ENCODE measurements at places on chromosomes 4 and X.

DNA sequence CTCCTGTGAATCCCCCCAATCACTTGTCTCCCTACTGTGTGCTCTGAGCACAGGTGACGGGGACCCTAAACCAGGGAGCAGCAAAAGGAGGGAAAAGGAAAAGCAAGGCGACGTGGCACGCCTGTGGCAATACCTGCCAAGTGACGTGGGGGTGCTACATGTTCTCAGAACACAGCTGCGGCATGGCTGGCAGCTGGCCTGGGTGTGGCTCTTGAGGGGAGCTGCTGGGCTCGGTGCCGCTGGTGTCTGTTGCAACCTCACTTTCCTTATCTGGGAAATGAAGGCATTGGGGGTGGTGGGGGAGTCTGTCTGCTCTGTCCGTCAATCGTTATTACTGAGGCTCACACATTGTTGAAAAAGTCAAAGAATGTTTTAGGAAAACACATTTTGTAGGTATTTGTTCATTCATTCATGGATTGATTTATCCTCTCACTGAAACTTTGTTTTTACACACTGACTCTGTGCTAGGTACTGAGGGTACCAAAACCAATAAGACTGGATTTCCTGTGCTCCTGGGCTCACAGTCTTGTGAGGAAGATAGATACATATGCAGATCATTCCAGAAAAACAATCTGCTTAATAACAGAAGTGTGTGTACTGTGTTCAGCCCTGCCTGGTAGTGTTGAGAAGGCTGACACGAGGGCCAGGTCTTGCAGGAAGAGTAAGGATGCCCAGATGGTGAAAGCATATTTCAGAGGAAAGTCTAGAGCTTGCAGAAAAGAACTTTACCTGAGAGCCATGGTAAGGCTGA lies 217.6 kb downstream of the PTTG2 start:
- DNase-seq = peak; percentile 48

DNA sequence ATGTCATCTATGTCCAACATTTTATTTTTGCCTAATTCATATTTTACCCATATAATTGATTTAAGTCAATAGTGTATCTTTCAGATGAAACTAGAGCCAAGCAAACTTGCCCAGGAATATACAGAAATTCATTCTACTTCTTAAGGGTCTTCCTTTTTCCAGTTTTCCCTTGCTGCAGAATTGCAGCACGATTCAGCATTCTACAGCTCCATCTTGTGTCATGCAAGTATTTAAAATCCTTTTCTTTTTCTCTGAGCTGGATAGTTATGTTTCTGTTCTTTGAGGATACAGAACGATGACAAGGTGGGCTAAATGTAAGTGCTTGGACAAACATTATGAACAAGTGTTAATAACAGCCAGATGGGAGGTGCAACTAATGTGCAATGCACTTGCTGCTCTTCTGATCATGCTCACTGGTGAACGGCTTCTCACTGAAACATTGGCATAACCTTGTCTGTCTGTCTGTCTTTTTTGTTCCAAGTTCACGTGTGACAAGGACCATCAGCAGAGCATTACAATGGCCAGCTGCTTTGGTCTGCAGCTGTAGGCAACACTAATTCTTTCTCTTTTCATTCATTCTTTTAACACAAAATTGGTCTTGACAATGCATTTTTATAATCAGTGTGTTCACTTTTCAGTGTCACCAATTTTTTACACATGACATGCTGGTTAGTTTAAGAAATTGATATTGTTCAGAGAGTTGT lies 1821.7 kb downstream of the ARAP2 start:
- DNase-seq = no peak

DNA sequence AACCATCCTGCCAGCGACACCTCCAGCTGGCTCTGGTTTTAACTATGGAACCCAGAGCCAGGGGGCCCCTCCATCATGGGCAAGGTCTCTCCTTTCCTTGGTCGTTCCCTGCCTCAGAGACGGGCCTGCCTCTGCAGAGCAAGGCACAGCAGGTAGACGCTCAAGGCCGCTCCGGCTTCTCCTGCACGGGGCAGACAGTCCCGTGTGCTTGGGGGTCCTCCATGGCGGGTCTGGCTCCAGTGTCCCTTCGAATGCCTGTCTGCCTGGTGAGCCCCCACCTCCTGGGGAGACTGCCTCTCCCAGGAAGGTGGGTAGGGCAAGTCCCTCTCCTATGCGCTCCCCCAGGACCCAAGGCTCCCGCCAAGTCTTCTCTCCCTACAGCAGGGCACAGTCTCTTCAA lies 71.5 kb downstream of the ACOX3 start:
- no peak for DNase-seq

- no peak for DNase-seq
Measured at GRCh38 chr4:37799941-37800554, 26.4 kb upstream of the PGM2 start.

DNA sequence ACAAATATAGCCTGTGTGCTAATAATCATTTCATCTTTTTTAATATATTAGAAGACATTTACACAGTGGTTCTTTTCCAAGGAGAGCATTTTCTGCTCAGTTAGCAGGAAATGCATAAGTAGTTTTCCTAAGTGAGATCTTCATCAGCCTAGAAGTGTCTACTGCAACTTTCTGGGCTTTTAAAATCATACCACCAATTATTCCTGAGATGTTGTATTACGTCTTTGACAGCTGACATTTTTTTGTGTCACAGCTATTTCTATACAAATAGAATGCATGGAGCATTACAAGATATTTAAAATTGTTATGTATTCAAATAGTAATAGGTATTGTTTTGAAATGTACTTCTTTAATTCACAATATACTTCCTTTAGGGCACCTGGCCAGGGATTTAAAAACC lies 158.0 kb downstream of the GRID2 start:
- no peak for DNase-seq

GRCh38 chr4:93891244-93891643 lies 62.7 kb downstream of the ATOH1 start:
- DNase-seq = no peak

- DNase-seq = no peak
Measured at GRCh38 chr4:94480362-94480951, 28.7 kb downstream of the PDLIM5 start.

- DNase-seq = no peak
Measured at GRCh38 chrX:136692271-136692670, 44.3 kb downstream of the CD40LG start.

GRCh38 chrX:131646106-131646505 lies 102.2 kb downstream of the OR13H1 start:
- DNase-seq = no peak

DNA sequence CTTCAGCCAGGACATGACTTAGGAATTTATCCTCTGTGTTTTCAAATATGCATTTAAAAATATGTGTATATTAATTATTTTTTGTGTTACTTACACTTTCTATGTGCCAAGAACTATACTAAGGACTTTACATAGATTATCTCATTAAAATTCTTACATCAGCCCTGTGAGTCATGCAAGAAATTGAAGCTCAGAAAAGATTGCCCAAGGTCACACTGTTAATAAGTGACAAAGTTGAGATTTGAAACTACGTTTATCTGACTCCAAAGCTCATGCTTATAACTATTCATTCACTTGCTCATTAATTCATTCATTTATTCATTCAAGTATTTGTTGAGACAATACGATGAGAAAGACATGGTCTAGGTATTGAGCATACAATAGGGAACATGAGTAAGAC lies 62.9 kb upstream of the CHRDL1 start:
- DNase-seq = no peak

- no peak for DNase-seq
Measured at GRCh38 chrX:9534686-9535085, 69.8 kb downstream of the TBL1X start.

DNA sequence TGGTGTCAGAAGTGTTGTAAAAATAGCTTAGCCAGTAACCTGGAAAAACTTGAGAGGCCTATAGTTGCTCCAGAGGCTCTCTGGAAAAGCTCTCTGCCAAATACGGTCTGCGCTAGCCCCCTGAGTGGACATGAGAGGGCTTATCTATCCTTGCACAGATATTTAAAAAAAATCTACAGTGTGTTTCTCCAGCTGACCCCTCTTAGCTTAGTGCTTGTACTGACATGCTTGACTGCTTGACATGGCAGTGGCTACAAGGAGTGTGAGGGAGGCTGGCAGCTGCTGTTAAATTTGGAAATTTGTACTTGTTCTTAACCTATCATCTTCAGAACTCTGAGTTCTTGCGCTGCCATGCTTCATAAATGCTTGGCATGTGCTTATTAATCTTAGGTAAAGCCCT lies 229.2 kb downstream of the RBMX2 start:
- DNase-seq = no peak

GRCh38 chrX:135416546-135416945 lies 5.2 kb upstream of the SMIM10L2A start:
- DNase-seq = no peak

DNA sequence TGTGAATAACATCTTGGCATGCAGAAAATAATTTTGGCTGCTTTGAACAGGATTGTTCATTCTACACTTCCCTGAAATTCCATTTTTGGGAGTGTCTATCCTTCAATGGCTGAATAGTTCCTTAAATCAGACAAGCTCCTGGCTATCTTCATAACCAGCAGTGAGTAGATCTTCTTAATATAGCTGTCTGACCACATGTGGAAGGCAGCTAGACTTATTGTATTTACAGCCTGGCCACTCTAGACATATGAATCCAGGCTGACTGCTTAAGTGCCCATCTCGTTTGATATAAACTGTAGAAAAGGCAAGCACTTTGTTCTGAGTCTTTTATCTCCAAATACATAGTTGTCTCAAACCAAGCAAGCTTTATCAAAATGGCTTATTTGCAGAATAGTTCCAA lies 40.0 kb downstream of the PWWP3B start:
- no peak for DNase-seq

GRCh38 chr4:145799223-145799622 lies 119.3 kb downstream of the C4orf51 start:
- DNase-seq = no peak

DNA sequence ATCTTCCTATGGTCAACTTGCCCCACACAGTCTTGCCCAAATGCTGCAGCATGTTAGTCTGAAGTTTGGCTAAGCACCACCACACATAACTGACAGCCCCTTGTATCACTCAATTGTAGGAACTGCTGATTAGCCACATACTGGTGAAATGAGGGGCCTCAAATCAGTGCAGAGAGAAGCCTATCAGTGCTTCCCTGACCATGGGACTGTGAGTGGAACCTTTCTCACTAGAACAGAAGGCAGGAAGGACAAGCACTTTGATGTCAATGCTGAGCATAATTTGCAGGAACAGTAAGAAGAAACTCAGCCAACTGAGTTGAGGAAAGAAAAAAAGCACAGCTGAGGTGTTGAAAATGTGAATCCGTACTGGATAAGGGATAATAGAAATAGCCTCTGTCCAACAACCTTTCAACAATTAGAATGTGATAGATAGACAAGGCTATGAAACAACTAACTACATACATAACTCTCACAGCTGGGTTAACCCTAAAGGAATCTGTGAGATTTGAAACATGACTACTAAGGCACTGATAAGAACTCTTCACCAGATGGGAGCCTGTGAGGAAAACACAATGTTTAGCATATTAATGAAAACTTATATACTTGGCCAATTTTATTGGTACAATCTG lies 136.6 kb upstream of the SH3RF1 start:
- no peak for DNase-seq

- no peak for DNase-seq
Measured at GRCh38 chrX:261919-262352, 19.2 kb upstream of the PLCXD1 start.

DNA sequence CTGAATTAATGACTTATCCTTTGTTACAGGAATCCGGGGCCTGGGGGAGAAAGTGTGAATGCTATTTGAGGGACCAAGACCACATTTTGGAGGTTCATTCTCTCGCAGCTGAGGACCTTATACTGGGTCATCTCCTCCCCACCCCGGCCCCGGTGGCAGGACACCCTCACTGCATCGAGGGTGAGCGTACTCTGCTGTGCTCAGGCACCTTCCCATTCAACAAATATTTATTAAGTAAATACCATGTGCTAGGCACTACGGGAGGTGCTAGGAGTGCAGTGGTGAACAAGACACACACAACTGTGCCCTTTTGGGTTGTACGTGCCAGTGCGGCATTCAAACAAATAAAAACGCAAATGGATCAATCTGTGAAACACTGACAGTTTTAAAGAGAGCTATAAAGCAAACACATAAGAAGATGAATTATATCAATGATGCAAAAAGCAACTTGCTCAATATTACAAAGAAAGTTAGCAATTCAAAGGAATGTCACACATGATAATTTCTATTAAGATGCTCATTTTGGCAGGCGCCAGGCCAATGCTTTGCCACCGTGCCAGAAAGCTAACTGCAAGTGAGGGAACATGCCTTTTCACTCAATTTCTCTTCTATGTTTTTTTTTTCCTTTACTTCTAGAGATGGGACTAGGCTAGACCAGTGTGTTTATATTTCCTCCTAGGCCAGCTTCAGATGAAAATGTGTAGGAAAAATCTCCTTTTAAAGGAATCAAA lies 24.6 kb downstream of the ADGRG2 start:
- DNase-seq = no peak

- no peak for DNase-seq
Measured at GRCh38 chrX:110944311-110944750, 148.7 kb upstream of the CHRDL1 start.

- DNase-seq = no peak
Measured at GRCh38 chr4:140296335-140297220, 76.9 kb upstream of the SCOC start.

GRCh38 chr4:13857800-13858199 lies 230.3 kb upstream of the BOD1L1 start:
- no peak for DNase-seq

GRCh38 chr4:158965226-158965625 lies 137.7 kb upstream of the RAPGEF2 start:
- no peak for DNase-seq

DNA sequence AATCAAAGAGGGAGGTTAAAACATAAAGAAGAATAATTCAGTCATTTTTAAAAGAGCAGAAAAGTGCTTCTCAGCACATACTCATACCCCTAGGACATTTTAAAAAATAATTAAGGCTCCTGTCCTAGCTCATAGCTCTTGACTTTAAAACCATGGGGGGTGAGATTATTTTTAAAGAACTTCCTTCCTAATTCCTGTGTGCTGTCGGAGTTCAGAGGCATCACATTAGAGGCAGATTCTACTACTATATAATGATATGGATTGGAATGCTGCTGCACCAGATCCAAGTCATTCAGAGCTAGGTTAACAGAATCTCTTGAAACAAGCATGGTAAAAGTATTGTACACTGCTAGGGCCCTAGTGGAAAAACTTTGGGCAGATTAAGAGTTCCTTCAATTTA lies 456.5 kb upstream of the ADGRL3 start:
- DNase-seq = no peak

DNA sequence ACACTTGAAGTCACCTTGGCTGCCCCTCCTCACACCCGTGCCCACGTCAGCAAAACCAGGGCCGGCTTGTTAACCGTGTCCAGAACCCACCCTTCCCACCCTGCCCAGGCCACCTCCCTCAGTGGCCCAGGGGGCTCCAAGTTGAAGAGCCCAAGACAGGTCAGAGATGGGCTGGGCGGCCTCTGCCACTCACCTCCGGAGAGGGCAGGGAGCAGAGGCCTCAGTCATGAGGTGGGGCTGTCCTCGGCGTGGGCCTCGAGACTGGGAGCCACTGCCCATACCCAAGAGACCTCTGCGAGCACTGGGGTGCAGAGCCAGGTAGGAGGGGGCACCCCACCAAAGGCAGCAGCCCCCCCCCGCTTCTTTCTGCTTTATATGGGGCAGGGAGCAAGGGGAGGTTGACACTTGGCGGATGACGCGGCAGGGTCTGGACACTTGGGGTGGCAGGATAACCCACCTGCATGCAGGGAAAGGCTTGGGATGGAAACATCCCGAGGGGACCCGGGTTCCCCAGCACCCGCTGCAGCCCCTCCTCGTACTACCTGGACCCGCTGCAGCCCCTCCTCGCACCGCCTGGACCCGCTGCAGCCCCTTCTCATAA lies 38.0 kb upstream of the SPON2 start:
- no peak for DNase-seq

GRCh38 chrX:101729986-101730385 lies 70.3 kb upstream of the ARMCX2 start:
- no peak for DNase-seq

GRCh38 chr4:148355442-148356123 lies 86.6 kb downstream of the NR3C2 start:
- no peak for DNase-seq

Measured in activated CD4-positive, alpha-beta T cell treated with anti-CD3 and anti-CD28 coated beads for 48 hours (primary cell).